ENCODE measurements at places on chromosomes 16 and 17.

- no peak for DNase-seq
Observed at GRCh38 chr16:74832228-74832627, 57.6 kb upstream of the FA2H start.

DNA sequence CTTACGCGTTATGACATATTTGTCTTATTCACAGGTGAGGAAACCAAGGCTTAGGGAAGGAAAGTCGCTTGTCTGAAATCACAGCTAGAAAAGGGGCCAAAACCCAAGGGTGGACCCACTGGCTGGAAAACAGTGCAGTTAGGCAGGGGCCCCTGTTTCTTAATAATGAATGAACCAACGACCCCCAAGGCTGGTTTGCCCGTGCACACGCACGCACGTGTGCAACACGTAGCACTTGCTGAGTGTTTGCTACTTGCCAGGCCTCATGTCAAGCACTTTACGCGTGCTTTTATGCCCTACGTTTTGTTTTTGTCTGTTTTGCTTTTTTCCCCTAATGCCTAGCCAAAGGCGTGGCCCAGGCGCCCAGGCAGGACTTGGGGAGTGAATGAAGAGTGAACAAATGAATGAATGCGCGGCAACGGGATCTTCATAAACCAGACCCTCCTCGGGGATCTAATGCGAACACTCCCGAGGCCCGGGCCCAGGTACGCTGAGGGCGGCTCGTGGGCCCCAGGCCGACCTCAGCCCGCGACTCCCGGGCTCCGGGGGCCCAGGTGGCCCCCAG, 571 bp upstream of the USP10 start:
- no peak for DNase-seq

- no peak for DNase-seq
Observed at GRCh38 chr16:65106757-65107156, 15.1 kb downstream of the CDH11 start.

- no peak for DNase-seq
Observed at GRCh38 chr17:81337476-81337879, 42.4 kb upstream of the SLC38A10 start.

GRCh38 chr16:88570691-88571092, 489 bp downstream of the ZC3H18 start:
- peak; percentile 17 for DNase-seq
